ENCODE measurements at places on chromosomes 13 and 19.

DNA sequence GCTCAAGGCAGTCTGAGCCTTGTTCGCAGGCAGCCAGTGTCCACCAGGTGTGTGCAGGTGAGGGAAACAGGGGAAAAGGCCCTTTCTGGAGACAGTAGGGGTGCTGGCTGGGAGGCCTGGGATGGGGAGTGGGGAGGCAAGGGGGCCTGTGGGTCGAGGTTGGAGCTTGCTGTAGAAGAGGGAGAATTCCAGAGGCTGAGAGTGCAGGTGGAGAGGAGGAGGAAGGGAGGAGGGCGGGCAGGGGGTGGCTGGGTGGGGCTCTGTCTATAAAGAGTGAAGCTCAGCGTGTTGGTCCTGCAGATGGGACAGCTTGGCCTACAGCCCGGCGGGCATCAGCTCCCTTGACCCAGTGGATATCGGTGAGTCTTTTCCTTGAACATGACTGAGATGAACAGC lies at the start of gene CCL25:
TSS of gene CCL25 (plus strand) at position 297 of the 396 bp plus-strand sequence. CDS start 290 bp downstream, outside the sequence.
- no peak within 1 kb of the TSS for H3K4me3 ChIP-seq
- no peak within 1 kb of the TSS for H3K27ac ChIP-seq
- peaks cover 4% of the 10 kb centered on the region for H3K27me3 ChIP-seq
- no peak for DNase-seq

DNA sequence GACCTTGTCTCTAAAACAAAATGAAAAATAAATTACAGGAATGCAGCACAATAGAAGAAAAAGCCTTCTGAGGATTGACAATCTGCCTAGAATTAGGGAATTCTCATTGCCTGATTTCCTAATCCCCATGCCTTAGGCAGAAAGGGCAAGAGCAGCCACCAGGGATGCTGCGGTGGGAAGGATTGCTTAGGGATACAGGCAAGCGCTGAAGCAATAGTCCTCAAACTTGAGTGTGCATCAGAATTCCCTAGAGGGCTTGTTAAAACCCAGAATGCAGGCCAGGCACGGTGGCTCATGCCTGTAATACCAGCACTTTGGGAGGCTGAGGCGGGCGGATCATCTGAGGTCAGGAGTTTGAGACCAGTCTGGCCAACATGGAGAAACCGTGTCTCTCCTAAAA lies 1.0 kb upstream of the OR7C2 start:
- DNase-seq = no peak
- no peak overlapping the region for H3K4me3 ChIP-seq
- no peaks in the 10 kb centered on the region for H3K36me3 ChIP-seq
- no peaks in the 10 kb centered on the region for H3K27me3 ChIP-seq
- no peak overlapping the region for H3K27ac ChIP-seq
- H3K4me1 ChIP-seq = no peaks in the 10 kb centered on the region

GRCh38 chr13:91074091-91074490 lies 273.4 kb upstream of the MIR17HG start:
- DNase-seq = no peak
- no peaks in the 10 kb centered on the region for H3K36me3 ChIP-seq
- no peaks in the 10 kb centered on the region for H3K4me1 ChIP-seq
- no peak overlapping the region for H3K27ac ChIP-seq
- no peak overlapping the region for H3K4me3 ChIP-seq

GRCh38 chr13:95151942-95152587 lies 149.2 kb downstream of the ABCC4 start:
- H3K36me3 ChIP-seq = no peaks in the 10 kb centered on the region
- no peak overlapping the region for H3K4me3 ChIP-seq
- DNase-seq = no peak
- H3K27me3 ChIP-seq = no peaks in the 10 kb centered on the region
- no peaks in the 10 kb centered on the region for H3K4me1 ChIP-seq
- H3K27ac ChIP-seq = no peak overlapping the region

- peak within 1 kb of the TSS; percentile 92 for H3K27ac ChIP-seq
- peaks cover 16% of the 10 kb centered on the region for H3K36me3 ChIP-seq
- H3K27me3 ChIP-seq = no peaks in the 10 kb centered on the region
- peak; percentile 32 for DNase-seq
- peak within 1 kb of the TSS; percentile 85 for H3K4me3 ChIP-seq
- peaks cover 8% of the 10 kb centered on the region for H3K4me1 ChIP-seq
Measured at GRCh38 chr19:55580628-55581144, at the start of gene ZNF579. Gene ZNF579 (minus strand): TSS chr19:55580848. CDS start chr19:55579639, 1,209 bp downstream.

DNA sequence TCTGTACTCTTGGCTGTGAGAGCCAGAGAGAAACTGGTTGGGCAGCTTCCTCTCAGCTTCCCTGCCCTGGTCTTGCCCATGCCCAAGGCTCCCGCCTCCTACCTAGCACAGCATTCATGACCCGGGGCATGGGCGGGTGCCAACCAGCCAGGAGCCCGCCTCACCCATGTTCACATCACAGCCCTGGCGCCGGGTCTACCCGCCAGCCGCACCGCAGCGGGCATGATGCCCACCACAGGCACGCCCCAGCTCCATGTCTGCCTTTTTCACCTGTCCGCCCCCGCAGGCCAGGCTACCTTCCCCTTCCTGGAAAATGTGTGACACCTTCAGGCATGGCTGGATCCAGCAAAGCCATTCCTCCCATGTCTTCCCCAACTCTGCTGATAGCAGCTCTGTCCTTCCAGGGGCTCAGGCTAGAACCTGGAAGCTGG lies 42.1 kb downstream of the PTPRS start:
- no peak for DNase-seq

GRCh38 chr13:85615031-85615430 lies 184.2 kb downstream of the SLITRK6 start:
- H3K4me3 ChIP-seq = no peak overlapping the region
- DNase-seq = no peak
- H3K27me3 ChIP-seq = no peaks in the 10 kb centered on the region
- H3K36me3 ChIP-seq = no peaks in the 10 kb centered on the region

DNA sequence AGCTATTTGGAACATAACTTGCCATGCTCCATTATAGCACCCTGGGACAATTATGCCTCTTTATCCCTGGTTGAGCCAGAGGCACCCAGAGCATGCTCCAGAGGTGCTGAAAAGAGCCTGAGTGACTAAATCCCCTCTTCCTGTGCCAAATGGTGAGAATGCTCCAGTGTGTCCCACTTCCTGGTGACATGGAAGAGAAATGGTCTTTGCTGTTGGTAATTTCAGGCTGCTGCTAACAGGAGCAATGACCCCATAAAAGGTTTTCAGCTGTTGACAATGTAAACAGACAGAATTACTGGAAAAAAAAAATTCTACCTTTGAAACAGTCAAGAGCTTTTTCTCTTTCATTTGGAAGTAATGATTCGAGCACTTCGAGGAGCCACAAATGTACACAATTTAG lies 341.8 kb downstream of the FGF9 start:
- no peaks in the 10 kb centered on the region for H3K36me3 ChIP-seq
- H3K27ac ChIP-seq = no peak overlapping the region
- no peaks in the 10 kb centered on the region for H3K4me1 ChIP-seq
- no peak for DNase-seq
- H3K27me3 ChIP-seq = no peaks in the 10 kb centered on the region

- H3K27me3 ChIP-seq = no peaks in the 10 kb centered on the region
- no peak overlapping the region for H3K27ac ChIP-seq
- no peaks in the 10 kb centered on the region for H3K4me1 ChIP-seq
- peaks cover 9% of the 10 kb centered on the region for H3K36me3 ChIP-seq
- no peak overlapping the region for H3K4me3 ChIP-seq
- DNase-seq = no peak
Measured at GRCh38 chr19:45554481-45554880, 30.1 kb downstream of the OPA3 start.

DNA sequence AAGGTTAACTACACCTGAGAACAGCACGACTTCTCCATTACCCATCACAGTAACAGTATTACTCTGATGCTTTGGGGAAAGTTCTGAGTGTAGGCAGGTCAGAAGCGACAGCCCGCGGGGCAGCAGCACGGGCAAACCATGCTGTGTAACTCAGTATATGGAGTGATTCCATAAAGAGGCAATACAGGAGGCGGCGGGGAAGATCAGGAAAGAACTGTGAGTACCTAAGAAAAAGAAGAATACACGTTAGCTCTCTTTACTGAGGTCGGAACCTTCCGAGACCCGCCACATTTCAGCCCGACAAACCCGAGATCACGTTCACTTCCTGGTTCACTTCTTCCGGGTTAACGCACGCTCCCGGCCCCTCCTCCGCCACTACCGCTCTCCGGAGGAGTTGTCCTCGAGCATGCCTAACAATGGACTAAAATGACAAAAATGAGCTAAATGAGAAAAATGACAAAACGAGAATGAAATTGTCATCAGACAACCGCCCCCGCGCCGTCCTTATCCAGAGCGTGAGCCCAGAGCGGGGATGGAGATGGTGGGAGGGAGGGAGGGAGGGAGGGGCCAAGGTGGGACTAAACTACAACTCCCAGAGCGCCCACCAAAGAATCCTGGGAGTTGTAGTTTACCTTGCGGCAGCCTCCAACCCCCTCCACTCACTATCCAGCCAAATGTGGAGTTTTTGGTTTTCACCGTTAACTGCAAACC lies at the start of gene MTRF1:
TSS of gene MTRF1 (minus strand) at position 316 of the 711 bp plus-strand sequence. CDS start 2,669 bp downstream, outside the sequence.
- H3K27ac ChIP-seq = peak within 1 kb of the TSS; percentile 73
- peak within 1 kb of the TSS; percentile 65 for H3K4me3 ChIP-seq
- H3K4me1 ChIP-seq = no peaks in the 10 kb centered on the region
- H3K36me3 ChIP-seq = peaks cover 13% of the 10 kb centered on the region
- DNase-seq = peak; percentile 84

- DNase-seq = no peak
- H3K36me3 ChIP-seq = peaks cover 4% of the 10 kb centered on the region
- H3K4me1 ChIP-seq = peaks cover 11% of the 10 kb centered on the region
- peak within 1 kb of the TSS; percentile 80 for H3K4me3 ChIP-seq
Measured at GRCh38 chr19:8610041-8610935, at the start of gene ADAMTS10. Gene ADAMTS10 (minus strand): TSS chr19:8610715. CDS start chr19:8605710, 5,005 bp downstream.

- no peaks in the 10 kb centered on the region for H3K27me3 ChIP-seq
- no peaks in the 10 kb centered on the region for H3K4me1 ChIP-seq
- no peak for DNase-seq
- H3K36me3 ChIP-seq = no peaks in the 10 kb centered on the region
- H3K27ac ChIP-seq = no peak overlapping the region
Measured at GRCh38 chr19:39924389-39924788, 10.0 kb downstream of the FCGBP start.

DNA sequence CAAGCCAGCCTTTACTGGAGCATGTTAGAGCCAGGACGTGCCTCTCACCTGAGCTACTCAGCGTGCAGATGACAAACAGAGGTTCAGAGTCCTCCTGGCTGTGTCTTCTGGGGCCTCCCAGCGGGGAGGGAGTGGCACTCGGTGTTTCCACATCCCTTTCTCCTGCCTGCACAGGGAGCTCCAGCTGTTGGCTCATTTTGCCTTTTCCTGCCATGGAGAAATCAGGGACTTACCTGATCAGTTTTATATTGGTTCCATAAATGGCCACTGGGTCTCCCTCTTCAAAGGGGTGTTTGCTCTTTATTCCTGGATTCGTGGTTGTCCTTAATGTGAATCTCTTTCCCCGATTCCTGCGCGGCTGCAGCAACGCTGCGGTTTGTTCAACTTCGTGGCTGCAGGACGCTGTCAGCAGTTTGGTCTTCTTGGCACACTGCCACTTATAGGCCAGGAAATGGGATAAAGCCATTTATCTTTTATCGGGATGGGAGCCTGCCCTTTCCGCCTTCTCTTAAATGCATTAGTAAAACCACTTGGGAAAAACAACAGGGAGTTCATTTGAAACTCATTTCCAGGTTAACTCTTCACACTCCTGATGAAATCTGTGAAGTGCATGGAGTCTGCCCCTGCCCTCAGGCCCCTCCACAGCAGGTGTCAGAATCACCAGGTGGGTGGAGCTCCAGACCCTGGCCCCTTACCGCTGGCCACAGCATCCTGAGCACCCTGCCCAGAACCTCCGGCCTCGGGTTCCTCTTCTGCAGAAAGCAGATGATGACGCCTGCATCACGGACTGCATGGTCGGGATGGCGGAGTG lies 39.8 kb upstream of the MCF2L start:
- H3K4me1 ChIP-seq = no peaks in the 10 kb centered on the region
- DNase-seq = no peak
- H3K27me3 ChIP-seq = no peaks in the 10 kb centered on the region
- no peak overlapping the region for H3K4me3 ChIP-seq
